ENCODE measurements at places on chromosomes 11 and 22. TPM values are rescaled to one million over a fixed set of nuclear protein-coding genes. Genes with fewer than 3 reads are reported as not detected.

- H3K4me1 ChIP-seq = no peaks in the 10 kb centered on the region
- no peak overlapping the region for H3K4me3 ChIP-seq
- no peak for DNase-seq
- peaks cover 9% of the 10 kb centered on the region for H3K27me3 ChIP-seq
- no peaks in the 10 kb centered on the region for H3K36me3 ChIP-seq
Measured at GRCh38 chr11:124600621-124601320, 10.5 kb upstream of the PANX3 start.

The FXYD2 gene
- total RNA-seq = 2.1 TPM

GRCh38 chr22:38953577-38954413 lies 3.6 kb upstream of the APOBEC3A start:
- H3K4me3 ChIP-seq = no peak overlapping the region
- no peaks in the 10 kb centered on the region for H3K27me3 ChIP-seq
- H3K36me3 ChIP-seq = no peaks in the 10 kb centered on the region
- no peak for DNase-seq

DNA sequence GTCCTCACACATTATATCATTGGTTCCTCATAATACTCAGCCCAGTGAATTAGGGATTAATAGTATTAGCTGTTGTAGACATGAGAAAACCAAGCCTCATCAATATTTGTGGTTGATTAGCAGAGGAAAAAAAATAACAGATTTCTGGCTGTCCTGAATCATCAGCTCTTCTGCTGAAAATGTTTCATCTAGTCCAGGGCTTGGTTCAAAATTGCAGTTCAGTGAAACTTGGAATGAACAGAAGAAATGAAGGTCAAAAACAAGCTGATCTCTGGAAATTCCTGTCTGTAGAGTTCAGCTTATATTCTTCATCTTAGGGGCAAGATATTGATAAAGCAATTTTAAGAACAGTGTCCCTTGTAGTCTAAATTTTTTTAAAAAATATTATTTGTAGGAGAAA lies 361.1 kb upstream of the CCDC179 start:
- no peak for DNase-seq
- H3K36me3 ChIP-seq = no peaks in the 10 kb centered on the region
- no peaks in the 10 kb centered on the region for H3K4me1 ChIP-seq
- H3K27me3 ChIP-seq = no peaks in the 10 kb centered on the region

DNA sequence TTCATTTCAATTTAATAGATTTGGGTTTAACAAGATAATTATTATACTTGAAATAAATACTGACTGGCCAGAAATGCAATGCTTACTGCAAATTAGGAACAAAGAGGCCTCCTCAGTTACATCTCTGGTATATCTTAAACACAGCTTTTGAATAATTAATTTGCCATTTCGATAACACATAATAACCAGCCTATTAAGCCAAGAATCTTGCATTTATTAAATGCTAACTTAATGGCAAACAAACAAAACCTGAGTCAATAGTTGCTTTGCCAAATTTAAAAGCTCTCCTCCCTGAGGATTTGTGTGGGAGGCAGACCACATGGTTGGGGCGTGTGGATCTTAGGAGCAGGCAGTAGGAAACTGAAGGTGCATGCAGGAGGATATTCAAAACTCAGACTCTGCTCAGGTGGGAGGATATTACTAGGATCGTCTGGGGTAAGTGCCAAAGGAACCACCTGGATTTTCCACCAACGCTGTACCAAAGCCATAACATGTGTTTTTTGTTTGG lies 17.9 kb upstream of the FJX1 start:
- no peak for DNase-seq
- no peaks in the 10 kb centered on the region for H3K36me3 ChIP-seq
- H3K4me1 ChIP-seq = no peaks in the 10 kb centered on the region
- no peak overlapping the region for H3K4me3 ChIP-seq
- peaks cover 19% of the 10 kb centered on the region for H3K27me3 ChIP-seq

DNA sequence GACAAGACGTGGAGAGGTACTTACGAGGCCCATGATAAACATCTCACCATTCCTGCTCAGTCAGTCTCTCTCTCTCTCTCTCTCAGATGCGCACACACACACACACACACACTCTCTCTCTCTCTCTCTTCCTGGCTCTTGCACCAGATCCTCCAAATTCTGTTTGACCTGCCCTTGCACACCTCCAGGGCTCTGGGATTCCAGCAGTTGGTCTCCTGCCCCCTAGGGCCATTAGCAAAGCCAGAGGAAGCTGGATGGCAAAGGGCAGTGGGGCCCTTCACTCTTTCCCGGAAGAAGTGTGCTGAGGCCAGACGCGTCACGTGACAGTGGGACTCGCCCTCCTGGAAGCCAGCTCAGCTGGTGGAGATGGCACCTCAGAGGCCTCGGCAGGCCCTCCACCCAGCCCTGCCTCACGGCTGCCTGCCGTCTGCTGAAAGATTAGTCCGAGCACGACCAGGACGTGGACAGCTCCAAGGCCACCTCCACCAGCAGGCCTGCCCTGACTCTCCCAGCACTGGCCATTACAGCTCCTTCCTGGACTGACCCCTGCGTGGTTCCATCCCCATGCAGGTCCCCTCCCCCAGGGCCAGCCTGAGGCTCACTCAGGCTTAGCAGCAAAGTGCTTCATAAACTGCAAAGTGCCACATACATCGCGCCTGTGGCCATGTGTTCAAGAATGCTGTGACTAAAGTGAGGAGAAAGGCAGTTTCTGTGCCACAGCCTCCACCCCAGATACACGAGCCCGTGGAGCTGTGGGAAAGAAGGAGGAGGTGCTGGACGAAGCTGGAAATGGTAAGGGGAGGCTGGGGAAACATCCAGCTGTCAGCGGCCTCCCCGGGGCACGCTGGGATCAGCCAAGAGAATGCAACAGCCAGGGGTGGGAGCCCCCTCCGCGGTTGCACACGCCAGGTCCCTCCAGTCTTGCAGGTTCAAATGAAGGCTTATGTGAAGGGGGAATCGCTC lies 3.7 kb downstream of the PDGFB start:
- peak overlapping the region; percentile 45 for H3K4me3 ChIP-seq
- peak; percentile 44 for DNase-seq
- H3K27me3 ChIP-seq = peaks cover 6% of the 10 kb centered on the region
- peaks cover 85% of the 10 kb centered on the region for H3K4me1 ChIP-seq
- H3K36me3 ChIP-seq = peaks cover 2% of the 10 kb centered on the region
- H3K27ac ChIP-seq = peak overlapping the region; percentile 55

The ISX gene
- total RNA-seq = not detected

DNA sequence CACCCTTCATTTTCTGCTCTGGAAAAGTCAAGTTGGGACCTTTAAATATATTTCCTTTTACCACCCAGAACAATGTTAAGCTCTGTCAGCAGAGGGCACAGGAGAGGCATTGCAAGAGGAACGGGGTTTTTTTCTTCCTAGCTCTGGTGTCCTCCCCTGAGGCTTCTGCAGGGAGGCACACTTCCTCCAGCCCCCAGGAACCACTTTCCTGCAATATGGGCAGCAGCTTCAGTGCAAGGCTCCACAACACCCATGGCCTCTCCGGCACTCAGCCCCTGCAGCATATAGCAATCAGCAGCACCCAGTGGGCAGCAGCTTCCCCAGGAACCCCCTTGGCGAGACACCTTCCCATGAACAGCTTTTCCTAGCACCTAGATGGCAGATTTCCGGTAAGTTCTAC lies 101.4 kb downstream of the SYT9 start:
- H3K27ac ChIP-seq = no peak overlapping the region
- H3K4me1 ChIP-seq = no peaks in the 10 kb centered on the region
- no peak for DNase-seq

- no peak for DNase-seq
- H3K36me3 ChIP-seq = no peaks in the 10 kb centered on the region
- no peak overlapping the region for H3K4me3 ChIP-seq
- no peak overlapping the region for H3K27ac ChIP-seq
Measured at GRCh38 chr11:134975866-134976376, 563.9 kb upstream of the B3GAT1 start.

The MRGPRE gene
- not detected for total RNA-seq

The OOSP4B gene
- not detected for total RNA-seq

DNA sequence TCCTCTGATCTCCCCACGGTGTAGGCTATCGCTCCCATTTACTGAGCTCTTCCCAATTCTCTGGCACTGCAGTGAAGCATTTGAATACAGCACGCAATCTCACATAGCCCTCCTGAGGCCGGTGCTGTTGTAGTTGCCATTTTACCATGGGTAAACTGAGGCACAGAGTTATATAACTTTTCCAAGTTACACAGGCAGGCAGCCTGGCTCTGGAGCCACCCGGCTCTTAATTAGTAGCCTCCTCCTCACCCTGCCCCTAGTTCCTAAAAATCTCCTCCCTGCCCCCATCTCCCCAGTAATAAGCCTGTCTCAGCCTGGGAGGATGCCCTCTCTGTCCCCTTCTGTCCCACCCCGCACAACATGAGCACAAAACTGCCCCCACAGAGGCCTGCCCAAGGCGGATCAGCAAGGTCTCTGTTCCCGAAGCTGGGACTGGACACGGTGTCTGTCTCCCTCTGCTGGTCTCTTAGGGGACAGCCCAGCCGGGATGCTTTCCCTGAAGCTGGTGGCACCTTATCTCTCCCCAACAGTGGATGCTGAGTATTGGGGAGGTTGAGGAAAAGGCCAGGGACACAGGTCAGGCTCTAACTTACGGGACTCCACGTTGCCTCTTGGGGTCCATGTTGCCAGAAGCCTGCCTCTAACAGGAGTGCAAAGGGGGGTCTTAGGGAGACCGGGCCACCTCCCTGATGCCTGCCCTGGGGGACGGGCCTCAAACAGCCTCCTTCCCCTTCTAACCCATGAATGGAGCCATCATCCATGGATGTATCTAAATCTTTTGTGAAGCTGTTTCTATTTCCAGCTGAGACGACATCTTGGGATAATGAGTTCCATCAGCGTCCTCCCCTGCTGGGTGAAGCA lies 9.1 kb upstream of the CLCF1 start:
- no peaks in the 10 kb centered on the region for H3K27me3 ChIP-seq
- H3K4me1 ChIP-seq = peaks cover 15% of the 10 kb centered on the region
- DNase-seq = peak; percentile 72
- no peaks in the 10 kb centered on the region for H3K36me3 ChIP-seq
- no peak overlapping the region for H3K27ac ChIP-seq
- no peak overlapping the region for H3K4me3 ChIP-seq

DNA sequence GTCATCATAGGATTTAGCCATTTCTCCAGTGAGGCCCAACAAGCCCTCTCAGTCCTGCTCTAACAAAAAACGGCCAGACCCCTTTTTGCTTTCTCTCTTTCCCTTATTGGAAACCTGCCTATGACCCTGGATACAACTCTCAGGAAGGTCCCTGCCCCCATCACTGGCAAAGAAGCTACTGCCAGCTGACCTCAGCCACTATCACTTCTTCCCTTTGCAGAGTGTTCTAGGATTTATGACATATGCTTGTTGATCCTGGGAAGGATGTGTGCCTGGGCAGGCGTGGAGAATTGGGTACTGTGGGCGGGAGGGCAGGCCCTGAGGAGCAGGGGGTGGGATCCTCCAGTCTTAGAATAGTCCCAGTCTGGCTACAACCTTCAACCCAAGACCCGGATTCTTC lies 7.5 kb downstream of the PGAP2 start:
- no peak overlapping the region for H3K27ac ChIP-seq
- H3K4me1 ChIP-seq = peaks cover 4% of the 10 kb centered on the region
- no peaks in the 10 kb centered on the region for H3K36me3 ChIP-seq
- no peaks in the 10 kb centered on the region for H3K27me3 ChIP-seq
- H3K4me3 ChIP-seq = no peak overlapping the region
- no peak for DNase-seq

DNA sequence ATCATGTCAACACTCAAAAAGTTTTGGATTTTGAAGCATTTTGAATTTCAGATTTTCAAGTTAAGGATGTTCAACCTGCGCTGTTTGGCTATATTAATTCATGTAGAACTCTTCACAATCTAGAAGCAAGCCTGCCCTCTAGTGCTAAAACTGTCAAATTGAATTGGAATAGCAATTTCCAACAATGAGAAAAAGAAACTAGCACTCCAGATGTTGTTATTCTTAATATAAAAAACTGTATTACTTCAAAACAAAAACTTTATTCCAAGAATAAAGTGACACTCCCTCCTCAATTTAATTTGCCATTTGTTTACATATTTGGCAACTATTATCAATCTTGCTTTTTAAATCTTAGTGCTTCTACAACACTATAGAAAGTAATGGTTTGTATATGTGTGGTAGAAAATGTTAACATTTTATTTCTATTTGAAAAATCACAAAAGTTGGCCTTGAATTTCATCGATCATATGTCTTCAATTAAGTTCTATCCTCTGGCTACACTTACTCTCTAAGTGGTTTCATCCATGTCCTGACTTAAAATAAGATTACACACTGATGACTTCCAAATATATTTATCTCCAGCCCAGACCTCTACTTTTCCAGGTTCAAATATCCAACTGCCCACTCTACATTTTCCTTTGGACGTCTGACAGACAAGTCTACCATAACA lies 36.6 kb downstream of the DCUN1D5 start:
- peaks cover 3% of the 10 kb centered on the region for H3K36me3 ChIP-seq
- H3K4me3 ChIP-seq = no peak overlapping the region
- DNase-seq = no peak
- no peaks in the 10 kb centered on the region for H3K4me1 ChIP-seq

The DAGLA gene
- 0.52 TPM for total RNA-seq

DNA sequence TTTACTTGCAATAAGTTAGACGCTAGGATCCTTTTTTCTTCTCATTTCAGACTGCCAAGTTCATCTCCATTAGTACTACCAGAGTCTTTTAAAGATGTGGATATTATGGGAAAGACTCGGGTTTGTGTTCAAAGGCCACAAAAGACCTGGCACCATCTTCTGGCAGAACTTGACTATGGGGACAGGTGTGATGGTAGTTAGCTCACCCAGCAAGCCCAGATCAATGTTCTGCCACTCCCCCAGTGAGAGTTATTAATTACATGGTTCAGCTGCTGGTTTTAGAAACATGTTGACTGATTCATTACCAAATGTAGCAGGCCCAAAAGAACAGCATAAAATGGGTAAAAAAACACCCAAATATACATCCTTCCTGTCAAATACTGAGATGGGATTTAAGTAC lies 333.5 kb upstream of the PITPNB start:
- no peaks in the 10 kb centered on the region for H3K36me3 ChIP-seq
- no peaks in the 10 kb centered on the region for H3K27me3 ChIP-seq
- no peak overlapping the region for H3K27ac ChIP-seq
- H3K4me3 ChIP-seq = no peak overlapping the region

GRCh38 chr22:22486132-22486899 lies 22.2 kb downstream of the ZNF280B start:
- no peak overlapping the region for H3K4me3 ChIP-seq
- H3K36me3 ChIP-seq = peaks cover 7% of the 10 kb centered on the region
- no peak for DNase-seq
- no peak overlapping the region for H3K27ac ChIP-seq
